ENCODE measurements at places on chromosomes 2 and 18.

DNA sequence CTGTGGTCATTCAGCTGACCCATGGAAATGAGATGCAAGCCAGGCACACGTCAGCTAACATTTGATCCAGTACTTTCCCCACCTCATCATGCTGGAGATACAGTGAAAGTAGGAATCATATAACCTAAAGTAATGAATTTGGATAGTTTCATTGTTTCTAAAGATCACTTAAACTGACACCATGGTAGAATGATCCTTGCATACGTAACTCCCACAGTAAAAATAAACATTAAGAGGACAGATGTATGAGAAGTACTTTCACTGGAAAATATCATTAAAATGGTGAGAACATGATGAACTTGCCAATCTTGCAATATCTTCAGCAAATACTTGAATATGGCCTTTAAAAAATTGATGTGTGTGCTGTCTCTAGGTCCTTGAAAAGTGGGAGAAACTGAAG, 85.4 kb downstream of the MAIP1 start:
- no peak for DNase-seq

- DNase-seq: no peak
These were observed 215.5 kb downstream of the GBX2 start for GRCh38 chr2:235952714-235953113.

GRCh38 chr2:74979844-74980243, 21.4 kb downstream of the POLE4 start:
- DNase-seq: no peak

GRCh38 chr18:57805117-57805516, 2.0 kb upstream of the ATP8B1 start:
- DNase-seq: no peak

GRCh38 chr18:13562494-13563029, 163.8 kb downstream of the FAM210A start:
- DNase-seq: peak; percentile 89

- no peak for DNase-seq
These were observed 67.5 kb upstream of the STK17B start for GRCh38 chr2:196238836-196239380.

DNA sequence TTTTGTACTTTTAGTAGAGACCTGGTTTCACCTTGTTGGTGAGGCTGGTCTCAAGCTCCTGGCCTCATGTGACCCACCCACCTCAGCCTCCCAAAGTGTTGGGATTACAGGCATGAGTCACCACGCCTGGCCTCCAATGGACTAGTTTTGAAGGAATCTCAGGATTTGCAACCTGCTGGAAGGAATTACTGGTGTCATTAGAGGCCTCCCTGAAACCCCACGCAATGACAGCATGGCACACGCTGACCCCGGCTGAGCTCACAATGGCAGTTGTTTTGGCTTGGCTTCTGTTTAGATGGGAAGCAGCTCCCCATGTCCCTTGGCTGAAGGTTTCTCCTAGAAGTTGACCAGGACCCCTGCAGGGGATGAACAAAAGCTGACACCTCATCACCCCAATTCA, 23.1 kb upstream of the COPS8 start:
- DNase-seq: no peak

DNA sequence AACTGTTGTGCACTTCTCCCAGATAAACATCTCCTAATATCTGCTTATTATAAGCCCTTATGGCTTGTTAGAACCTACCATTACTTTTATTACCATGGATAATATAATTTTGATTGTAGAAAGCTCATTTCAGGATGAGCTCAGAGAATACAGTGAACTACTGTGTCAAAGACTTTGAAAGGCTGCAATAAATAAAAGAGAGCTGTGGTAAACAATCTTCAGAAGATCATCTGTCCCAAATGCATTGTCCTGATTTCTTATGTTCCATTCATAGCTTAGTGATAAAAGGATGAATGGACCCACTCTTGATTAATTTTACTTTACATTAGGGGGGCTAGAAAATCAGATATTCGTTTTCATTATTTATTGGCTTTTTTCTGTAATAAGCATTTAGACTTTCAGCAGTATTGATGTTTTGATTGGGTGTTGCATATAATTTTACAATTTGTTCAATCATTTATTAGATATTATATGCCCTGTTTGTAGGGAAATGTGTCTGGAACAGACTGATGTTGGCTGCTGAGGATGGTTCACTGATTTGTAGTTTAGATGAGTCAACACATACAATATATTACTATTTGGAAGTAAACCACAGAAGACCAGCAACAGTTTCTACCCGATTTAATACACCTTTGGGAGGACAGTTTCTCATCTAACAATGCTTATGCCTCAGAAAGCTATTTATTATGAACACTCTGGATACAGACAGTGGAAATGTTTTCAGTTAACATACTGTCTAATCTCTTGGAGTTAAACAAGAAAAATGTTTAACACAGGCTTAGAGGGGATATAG, 147.2 kb downstream of the TMEFF2 start:
- no peak for DNase-seq

GRCh38 chr2:239682518-239682917, 281.7 kb upstream of the HDAC4 start:
- no peak for DNase-seq

DNA sequence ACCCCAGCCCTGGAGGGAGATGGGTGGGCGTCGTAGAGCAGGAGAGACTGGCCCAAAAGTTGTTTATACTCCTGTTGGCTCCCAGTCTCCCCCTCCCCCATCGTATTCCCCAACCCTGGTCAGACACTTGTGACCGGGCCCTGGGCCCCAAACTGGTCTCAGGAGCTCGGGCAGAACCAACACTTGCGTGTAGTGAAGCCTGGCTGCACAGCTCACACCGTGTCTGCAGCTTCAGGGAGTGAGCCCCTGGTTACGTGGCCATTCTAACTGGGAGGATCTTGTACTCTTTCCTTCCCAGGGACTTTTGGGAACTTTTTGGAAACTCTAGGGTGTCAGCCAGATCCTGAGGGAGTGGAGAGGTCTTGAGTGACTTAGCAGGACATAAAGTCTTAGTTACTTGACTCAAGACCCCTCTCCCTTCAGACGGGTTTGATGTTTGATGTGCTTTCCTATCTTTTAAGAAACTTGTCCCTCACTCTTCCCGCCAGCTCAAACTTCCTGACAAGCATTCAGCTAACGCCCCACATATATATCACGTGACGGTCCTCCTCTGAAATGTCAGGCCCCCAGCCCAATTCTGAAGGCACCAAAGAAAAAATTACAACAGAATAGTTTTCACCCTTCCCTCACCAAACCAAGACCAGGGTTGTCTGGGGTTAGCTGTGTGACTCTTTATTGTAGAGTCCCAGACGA, 2.3 kb downstream of the PKDCC start:
- no peak for DNase-seq

DNA sequence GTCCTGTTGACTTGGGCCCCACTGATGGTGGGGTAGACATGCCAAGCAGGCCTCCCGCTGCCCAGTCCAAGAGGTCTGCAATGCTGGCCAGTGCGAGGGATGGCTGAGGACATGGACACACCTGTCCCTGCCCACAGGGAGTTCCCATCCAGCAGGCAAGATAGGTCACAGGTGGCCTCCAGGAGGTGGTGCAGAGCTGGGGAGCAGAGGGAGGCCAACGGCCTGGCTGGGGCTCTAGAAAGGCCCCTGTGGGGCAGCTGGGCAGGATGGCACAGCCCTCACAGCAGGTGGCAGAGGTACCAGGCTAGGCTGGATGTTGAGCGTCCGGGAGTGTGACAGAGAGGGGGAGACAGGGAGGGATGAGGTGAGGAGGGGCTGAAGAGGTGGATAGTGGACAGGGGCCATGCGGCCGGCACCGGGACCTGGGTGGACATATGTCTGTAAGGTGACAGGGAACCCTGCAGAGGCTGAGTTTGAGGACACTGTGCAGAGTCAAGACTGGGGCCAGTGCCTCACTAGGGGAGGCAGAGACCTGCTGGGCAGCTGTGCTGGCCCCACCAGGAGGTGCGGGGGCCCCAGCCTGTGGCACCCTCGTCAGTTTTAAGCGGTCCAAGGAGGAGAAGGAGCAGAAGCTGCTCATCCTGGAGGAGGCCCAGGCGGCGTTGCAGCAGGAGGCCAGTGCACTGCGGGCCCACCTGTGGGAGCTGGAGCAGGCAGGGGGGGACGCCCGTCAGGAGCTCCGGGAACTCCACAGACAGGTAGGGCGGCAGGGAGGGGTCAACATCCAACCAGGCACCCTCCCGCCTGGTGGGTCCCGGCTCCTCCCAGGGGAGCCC, 34.3 kb upstream of the SNED1 start:
- DNase-seq: no peak

DNA sequence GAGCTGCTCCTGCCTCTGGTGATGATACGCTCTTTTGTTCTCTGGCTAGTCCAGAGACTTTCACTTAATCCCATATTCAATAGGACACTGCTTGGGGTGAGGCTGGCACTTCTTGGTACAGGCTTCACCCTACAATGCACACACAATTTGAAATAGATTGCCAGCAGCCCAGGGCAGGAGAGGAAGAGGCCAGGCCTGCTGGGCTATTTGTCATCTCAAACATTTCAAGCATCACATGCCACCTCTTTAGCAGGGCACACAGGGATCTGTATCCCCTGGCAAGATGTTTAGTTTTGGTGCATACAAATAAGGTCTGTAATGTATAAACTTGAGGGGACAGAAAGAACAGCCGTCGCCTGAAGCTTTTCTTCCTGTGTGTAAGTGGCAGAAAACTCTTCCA, 120.4 kb downstream of the CHST9 start:
- DNase-seq: no peak

DNA sequence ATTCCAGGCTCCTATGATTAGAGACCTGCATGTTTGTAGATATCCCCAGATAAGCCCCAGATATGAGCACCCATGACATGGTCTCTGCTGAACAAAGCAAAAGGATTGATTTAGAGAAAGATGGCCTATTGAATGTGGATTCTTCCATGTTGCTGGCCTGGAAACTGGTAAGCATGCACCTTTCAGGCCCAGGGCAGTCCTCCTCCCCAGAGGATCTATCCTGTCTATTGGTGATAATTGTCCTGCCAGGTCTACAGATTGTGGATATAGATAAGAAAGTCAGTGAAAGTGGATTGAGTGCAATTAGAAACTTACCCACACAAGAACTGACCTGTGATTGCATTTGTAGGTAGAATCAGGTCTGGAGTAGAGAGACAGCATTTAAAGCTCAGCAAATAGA, 256.9 kb upstream of the SIX3 start:
- DNase-seq: no peak

DNA sequence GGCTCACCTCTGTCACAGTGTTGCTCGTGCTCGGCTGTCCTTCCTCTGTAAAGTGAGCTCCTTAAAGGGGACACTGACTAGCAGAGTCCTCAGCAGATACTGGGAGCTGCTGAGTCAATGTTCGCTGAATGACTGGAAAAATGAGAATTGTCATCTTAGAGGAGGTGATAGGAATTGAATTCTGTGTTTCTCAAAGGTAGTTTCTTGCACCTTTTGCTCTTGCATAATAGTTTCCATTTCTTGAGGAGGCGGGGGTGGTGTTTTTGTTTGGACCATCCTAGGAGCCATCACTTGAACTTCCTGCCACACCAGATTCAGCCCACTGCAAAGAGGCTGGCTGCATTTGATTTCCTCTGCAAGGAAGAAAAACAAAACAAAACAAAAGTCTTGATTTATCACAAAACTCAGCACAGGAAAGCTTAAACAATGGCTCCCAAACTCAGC, 11.4 kb upstream of the RFX8 start:
- no peak for DNase-seq

- no peak for DNase-seq
These were observed 94.7 kb upstream of the CDC42EP3 start for GRCh38 chr2:37766106-37766505.

DNA sequence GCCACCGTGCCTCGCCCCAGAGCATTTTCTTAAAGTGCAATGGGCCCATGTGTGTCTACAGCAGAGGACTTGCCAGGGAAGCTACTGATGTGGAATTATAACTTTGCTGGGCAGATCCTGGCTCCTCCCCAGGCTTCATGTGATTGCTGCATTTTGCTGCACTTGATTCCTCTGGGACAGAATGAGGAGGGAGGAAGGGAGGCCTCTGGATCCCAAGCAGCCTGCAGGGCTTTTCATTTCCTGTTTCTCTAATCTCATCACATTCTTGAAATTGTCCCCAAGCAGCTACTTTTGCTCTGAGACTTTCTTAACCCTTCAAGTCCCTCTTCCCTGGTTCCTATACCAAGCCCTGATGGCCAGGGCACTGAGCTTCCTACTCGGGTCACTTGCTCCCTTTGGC, 134.4 kb upstream of the SEC11C start:
- DNase-seq: no peak

- DNase-seq: no peak
These were observed 165.5 kb upstream of the SALL3 start for GRCh38 chr18:78813936-78814710.

DNA sequence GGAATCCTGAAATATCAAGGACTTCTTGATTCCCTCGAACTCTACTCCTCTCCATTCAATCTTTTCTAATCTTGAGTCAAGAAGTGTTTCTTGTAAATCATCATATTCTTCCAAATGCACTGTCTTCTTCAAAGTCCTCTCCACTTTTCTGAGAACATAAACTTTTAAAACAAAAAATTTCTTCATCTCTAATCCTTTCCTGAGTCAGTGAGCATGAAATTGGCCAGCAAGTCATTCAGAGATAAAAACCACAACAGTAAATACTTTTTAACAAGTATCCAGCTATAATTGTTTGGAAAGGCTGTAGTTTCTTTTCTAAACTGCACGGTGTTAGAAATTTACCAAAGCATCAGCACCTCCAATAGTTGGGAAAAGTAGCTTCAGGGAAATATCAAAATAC, 312.6 kb upstream of the GALNT5 start:
- no peak for DNase-seq

DNA sequence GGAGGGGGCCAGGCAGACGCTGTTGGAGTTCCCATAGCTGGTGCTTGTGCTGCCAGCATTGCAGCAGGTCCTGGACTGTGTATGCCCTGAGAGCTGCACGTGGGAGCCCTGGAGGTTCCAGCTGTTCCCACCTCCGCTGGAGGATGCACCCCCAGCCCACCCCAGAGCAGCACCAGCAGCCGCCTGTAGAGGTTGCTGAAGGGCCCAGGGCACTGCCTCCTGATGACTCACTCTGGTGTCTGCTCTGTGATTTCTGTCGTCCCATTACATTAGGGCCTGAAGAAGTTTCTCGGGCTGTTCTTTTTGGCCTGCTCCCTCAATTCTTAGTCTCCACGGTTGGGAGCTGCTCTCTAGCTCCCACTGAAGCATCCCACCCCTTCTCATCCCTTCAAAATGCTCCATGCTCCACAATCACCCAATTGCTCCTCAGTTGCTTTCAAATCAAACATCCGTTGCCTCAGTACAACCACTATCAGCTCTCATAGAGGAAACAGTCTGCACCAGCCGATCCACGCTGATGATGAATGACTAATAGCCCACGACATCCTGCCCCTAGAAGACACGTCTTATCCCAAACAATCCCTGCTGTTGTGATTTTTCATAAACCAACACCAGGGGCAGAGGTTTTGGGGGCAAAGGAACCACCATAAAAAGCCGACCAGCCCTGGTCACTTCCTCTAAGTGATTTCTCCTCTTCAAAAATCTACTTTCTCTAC, 65.2 kb upstream of the RNF152 start:
- DNase-seq: no peak

Measured in stimulated activated CD4-positive, alpha-beta T cell treated with anti-CD3 and anti-CD28 coated beads, TNF-alpha, amount 100 ng/mL, for 48 hours (primary cell).